ENCODE measurements at places on chromosomes 11 and 22. TPM values are rescaled to one million over a fixed set of nuclear protein-coding genes. Genes with fewer than 3 reads are reported as not detected.

The DMC1 gene
- not detected for total RNA-seq

DNA sequence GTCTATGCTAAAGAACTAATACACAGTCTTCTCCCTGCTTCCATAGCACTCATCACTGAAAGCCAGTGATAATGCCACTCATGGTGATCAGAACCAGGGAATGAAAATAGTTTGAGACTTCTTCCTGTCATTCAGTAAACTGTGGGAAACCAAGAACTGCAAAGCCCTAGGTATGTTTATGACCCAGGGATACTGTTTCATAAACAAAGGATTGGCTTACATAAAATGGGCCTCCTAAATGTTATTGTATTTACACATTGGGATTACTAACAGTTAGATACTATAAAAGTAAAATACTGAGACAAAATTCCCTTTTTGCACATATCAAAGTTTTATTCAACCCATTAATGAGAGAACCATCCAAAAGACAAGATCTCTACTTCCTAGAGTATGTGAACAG is 21.3 kb upstream of the CWF19L2 start:
- H3K36me3 ChIP-seq, result no peaks in the 10 kb centered on the region
- no peak overlapping the region for H3K27ac ChIP-seq
- no peaks in the 10 kb centered on the region for H3K4me1 ChIP-seq
- no peak for DNase-seq
- no peak overlapping the region for H3K4me3 ChIP-seq
- no peaks in the 10 kb centered on the region for H3K27me3 ChIP-seq

The MIOX gene
- not detected for total RNA-seq

DNA sequence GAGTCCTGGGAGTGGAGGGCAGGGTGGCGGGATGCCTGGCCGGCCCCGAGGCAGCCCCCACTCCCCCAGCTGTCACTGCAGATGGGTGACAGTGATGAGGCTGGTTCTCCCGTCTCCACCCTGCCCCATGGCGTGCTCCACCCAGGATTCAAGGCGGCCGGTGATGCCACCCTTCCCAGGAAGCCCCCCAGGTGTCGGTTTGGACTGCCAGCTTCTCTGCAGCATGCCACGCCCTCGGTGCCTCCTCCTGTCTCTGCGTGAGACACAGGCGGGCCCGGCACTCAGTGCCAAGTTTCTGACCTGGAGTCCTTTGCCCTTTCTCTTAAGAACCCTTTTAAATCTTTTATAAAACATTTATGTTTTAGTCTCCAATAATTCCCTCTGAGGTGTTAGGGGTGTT is 71.5 kb downstream of the MPPED1 start:
- H3K27me3 ChIP-seq, result peaks cover 10% of the 10 kb centered on the region
- H3K27ac ChIP-seq, result no peak overlapping the region
- no peak overlapping the region for H3K4me3 ChIP-seq
- DNase-seq, result no peak

GRCh38 chr11:78788533-78788932 is 213.9 kb upstream of the NARS2 start:
- H3K27ac ChIP-seq, result no peak overlapping the region
- DNase-seq, result no peak
- no peaks in the 10 kb centered on the region for H3K36me3 ChIP-seq
- peaks cover 5% of the 10 kb centered on the region for H3K4me1 ChIP-seq
- H3K27me3 ChIP-seq, result no peaks in the 10 kb centered on the region
- H3K4me3 ChIP-seq, result no peak overlapping the region

The POLDIP3 gene
- total RNA-seq, result 23.1 TPM

The TNNI2 gene
- 3.6 TPM for total RNA-seq

DNA sequence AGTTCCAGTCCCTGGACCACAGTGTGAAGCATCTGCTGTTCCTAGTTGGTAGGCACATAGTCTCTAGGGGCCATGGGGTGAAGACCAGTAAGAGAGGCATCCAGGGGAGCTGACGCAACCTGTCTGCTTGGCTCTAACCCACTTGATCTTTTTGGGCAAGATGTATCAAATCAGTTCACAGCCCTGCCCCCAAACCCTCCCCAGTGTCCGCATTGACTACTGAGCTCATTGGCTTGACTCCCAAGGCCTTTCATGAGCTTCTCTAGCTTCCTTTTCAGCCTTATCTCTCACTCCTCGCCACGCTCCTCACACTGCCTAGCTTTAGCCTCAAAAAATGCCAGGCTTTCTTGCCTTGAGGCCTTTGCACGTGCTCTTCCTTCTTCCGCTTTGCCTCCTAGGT is 29.7 kb upstream of the ABCC8 start:
- no peak overlapping the region for H3K4me3 ChIP-seq
- DNase-seq, result no peak
- no peaks in the 10 kb centered on the region for H3K4me1 ChIP-seq
- H3K36me3 ChIP-seq, result no peaks in the 10 kb centered on the region
- H3K27me3 ChIP-seq, result no peaks in the 10 kb centered on the region

GRCh38 chr11:82826526-82826925 is 73.7 kb downstream of the PRCP start:
- H3K4me3 ChIP-seq, result no peak overlapping the region
- H3K36me3 ChIP-seq, result no peaks in the 10 kb centered on the region
- peaks cover 4% of the 10 kb centered on the region for H3K4me1 ChIP-seq

DNA sequence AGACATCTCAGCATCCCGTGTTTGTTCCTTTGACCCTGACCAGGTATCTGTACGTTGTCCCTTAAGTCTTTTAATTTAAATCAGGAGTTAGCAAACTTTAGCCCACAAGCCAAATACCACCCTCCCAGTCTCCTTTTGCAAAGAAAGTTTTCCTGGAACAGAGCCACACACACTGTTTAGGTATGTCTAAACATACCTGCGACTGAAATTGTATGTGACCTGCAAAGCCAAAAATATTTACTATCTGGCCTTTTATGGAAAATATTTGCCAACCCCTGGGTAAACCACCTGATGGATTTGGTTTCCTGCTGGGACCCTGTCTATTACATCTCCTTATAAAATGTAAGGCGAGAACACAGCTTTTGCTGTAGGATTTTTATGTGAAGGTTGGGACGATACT is 20.2 kb upstream of the RCN1 start:
- H3K27ac ChIP-seq, result no peak overlapping the region
- H3K4me3 ChIP-seq, result no peak overlapping the region
- H3K36me3 ChIP-seq, result no peaks in the 10 kb centered on the region
- DNase-seq, result no peak
- H3K27me3 ChIP-seq, result peaks cover 5% of the 10 kb centered on the region

DNA sequence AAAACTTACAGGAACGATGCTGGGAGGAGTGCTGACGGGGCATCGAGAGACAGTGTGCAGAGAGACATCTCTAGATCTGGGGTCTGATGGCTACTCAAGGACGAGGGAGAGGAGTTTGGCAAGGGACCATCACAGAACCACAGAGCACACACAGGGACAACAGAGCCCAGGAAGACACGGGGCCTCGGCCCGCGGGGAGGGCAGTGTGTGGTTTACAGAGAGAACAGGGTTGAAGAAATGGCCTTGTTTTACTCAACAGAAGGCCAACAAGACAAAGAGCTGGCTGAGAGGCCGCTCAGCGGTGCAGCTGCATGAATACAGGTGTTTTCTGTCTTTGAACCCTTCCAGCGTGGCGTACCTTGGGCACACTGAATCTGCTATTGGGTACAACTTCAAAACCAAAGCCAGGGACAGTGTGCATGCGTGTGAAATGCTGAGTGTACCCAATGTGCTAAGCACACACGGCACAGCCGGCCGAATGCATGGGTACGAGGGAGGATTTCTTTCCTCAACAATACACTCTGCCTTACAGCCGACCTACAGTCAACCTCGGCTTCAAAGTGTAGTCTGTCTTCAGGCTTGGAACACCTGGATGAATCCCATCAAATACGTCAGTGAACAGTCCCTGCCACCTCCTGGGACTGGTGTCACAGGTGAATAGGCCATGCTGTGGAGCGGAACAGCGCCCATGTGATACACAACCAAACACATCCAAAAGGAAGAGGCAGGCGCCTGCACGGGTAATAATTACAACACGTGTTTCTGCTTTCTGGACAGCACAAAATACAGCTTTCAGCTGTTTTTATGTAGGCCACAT is 20.7 kb upstream of the BID start:
- H3K36me3 ChIP-seq, result no peaks in the 10 kb centered on the region
- H3K27ac ChIP-seq, result no peak overlapping the region
- DNase-seq, result no peak
- no peaks in the 10 kb centered on the region for H3K4me1 ChIP-seq
- no peaks in the 10 kb centered on the region for H3K27me3 ChIP-seq
- H3K4me3 ChIP-seq, result no peak overlapping the region

DNA sequence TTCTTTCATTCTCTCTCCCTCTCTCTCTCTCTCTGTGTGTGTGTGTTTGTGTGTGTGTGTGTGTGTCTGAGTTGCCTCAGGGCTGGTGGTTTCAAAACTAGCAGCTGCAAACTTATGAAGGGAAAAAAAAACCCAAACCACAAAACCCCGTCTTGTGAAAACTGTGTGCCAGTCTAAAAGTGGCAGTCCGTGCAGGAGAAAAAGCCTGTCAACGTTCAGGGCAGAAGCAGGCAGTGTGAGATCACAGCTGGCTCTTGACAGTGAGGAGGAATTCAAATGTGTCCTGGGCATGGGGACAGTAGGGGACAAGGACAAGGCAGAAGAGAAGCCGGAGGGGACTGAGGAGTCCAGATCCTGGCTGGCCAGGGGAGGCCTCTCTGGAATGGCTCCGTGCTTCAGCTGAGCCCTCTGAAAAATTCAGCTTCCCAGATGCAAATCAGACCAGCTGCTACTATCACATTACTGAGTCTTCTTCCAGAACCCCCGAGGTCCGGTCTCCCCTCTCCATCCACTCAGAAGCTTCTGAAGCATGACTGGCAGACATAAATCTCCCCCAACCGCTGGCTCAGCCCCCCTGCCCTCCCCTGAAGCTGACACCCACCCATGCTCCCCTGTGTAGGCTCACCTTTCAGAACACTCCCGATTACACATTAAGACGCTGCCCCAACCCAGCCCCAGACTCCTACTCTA is 31.9 kb downstream of the FLI1 start:
- no peaks in the 10 kb centered on the region for H3K36me3 ChIP-seq
- H3K27ac ChIP-seq, result no peak overlapping the region
- no peak for DNase-seq
- H3K4me1 ChIP-seq, result peaks cover 17% of the 10 kb centered on the region

DNA sequence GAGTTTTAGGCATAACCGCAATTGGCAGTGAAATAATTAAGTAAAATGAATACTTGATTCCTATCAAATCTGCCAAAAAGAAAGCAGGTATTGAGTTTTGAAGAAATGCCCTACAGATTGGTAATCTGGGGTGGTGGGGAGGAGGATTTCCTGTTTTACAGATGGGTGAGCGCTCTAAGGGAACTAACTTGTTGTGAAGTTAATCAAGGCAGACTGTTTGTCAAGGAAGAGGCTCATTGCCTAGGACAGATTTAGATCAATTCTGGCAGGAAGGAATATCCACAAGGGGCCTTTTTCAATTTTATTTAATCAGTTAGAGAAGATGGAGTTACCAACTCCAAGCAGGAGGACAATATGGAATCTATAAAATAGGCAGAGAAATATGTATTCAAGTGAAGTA is 271.5 kb upstream of the CCDC90B start:
- no peaks in the 10 kb centered on the region for H3K27me3 ChIP-seq
- no peak for DNase-seq
- no peak overlapping the region for H3K27ac ChIP-seq
- no peaks in the 10 kb centered on the region for H3K36me3 ChIP-seq
- no peaks in the 10 kb centered on the region for H3K4me1 ChIP-seq
- no peak overlapping the region for H3K4me3 ChIP-seq

- DNase-seq, result no peak
- no peak overlapping the region for H3K27ac ChIP-seq
- no peaks in the 10 kb centered on the region for H3K27me3 ChIP-seq
- H3K36me3 ChIP-seq, result no peaks in the 10 kb centered on the region
Measured at GRCh38 chr11:115665175-115665821, 161.1 kb upstream of the CADM1 start.

The OTOG gene
- total RNA-seq, result not detected

DNA sequence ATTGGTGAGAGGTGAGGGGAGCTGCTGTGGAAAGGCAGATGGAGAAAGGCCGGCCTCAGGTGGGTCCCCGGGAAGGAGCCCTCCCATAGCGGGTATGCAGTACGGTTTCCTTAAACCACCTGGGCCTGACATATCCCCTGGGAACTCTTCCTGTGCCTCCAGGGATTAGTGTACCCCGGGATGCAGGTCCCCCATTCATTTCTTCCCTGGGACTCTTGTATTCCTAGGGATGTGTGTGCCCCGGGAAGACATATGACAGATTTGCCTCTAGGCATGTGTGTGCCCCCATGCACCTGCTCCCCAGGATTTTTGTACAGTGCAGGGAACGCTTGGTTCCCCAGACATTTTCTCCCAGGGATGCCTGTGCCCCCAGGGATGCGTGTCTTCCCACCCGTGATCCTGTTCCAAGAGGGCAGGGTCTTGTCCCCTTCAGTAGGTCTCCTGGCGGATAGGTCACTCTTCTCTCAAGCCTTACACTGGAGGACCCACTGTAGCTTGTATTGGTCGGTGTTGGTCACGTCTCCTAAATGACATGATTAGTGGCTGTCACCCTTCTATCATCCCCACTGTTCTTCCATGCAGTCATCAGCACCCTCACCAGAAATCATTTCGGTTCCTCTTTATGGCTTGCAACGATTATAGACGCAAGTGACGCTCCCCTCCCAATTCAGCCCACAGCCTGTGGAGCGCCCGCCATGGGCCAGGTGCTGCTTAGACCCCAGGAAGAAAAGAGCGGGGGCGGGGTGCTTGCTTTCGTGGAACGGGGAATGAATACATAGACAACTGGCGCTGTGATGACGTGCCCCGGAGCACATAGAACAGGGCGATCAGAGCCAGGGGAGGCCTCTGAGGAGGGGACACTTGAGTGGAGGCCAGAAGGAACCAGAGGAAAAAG is 1.3 kb downstream of the PARVB start:
- no peak for DNase-seq
- H3K27me3 ChIP-seq, result no peaks in the 10 kb centered on the region
- peak overlapping the region; percentile 67 for H3K27ac ChIP-seq
- no peak overlapping the region for H3K4me3 ChIP-seq
- H3K36me3 ChIP-seq, result no peaks in the 10 kb centered on the region

The TM7SF2 gene
- 85.6 TPM for total RNA-seq

- peak; percentile 36 for DNase-seq
- no peaks in the 10 kb centered on the region for H3K36me3 ChIP-seq
- peaks cover 38% of the 10 kb centered on the region for H3K4me1 ChIP-seq
Measured at GRCh38 chr11:94134651-94135512, 6.2 kb downstream of the PANX1 start.

DNA sequence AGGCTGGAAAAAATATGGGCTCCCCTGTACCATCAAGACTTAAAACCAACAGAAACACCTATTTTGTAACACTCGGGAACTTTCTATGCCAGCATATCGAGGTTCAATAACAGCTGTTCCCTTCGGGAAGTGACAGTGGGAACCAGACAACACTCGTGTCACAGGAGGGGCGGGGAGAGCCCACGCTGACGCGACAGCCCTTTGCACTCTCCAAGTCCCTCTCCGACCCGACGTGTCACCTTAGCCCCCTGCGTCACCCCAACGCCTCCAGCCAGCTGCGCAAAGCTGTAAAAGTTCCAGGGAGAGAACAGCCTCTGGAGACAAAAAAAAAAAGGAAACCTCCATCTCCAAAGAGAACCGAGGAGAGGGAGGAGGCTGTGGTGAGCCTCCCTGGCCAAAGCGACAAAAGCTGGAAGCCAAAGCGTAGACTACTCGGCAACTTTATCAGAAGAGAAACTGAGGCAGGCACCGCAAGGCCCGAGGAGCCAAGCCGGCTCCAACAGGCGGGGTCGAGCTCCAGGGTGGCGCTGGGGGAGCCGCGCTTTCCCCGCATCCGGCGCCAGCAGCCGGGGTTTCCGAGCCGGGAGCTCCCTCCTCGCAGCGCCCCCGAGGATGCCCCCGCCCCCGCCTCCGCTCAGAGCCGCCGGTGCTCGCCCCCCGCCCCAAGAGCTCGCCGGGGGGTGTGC is 751 bp downstream of the ARFGAP3 start:
- peak overlapping the region; percentile 63 for H3K4me3 ChIP-seq
- no peaks in the 10 kb centered on the region for H3K27me3 ChIP-seq
- H3K36me3 ChIP-seq, result no peaks in the 10 kb centered on the region
- peak overlapping the region; percentile 99 for H3K27ac ChIP-seq
- H3K4me1 ChIP-seq, result peaks cover 46% of the 10 kb centered on the region

The MOB2 gene
- total RNA-seq, result 31.3 TPM

All from body of pancreas (tissue), 4 donors.